Activated T-helper 17 cell treated with anti-CD3 and anti-CD28 coated beads, Interleukin-2, amount 50 U/mL, for 72 hours (primary cell): ENCODE measurements at places on chromosomes 5 and 9. TPM values are rescaled to one million over a fixed set of nuclear protein-coding genes. Genes with fewer than 3 reads are reported as not detected.

The LCN9 gene
- total RNA-seq: not detected

The FGF1 gene
- total RNA-seq: not detected

The HRH2 gene
- total RNA-seq: 4.0 TPM

The DOCK2 gene
- total RNA-seq: 244 TPM

The GAPT gene
- not detected for total RNA-seq

- no peak overlapping the region for H3K4me3 ChIP-seq
- no peak overlapping the region for H3K27ac ChIP-seq
- H3K4me1 ChIP-seq: peaks cover 3% of the 10 kb centered on the region
- no peak for ATAC-seq
- H3K27me3 ChIP-seq: no peaks in the 10 kb centered on the region
- peaks cover 14% of the 10 kb centered on the region for H3K36me3 ChIP-seq
Observed at GRCh38 chr5:82265047-82265446, 13.1 kb downstream of the RPS23 start.

GRCh38 chr5:122019919-122020590 lies 58.0 kb downstream of the LOX start:
- H3K36me3 ChIP-seq: peaks cover 60% of the 10 kb centered on the region
- ATAC-seq: peak; percentile 81
- peaks cover 17% of the 10 kb centered on the region for H3K4me1 ChIP-seq
- no peaks in the 10 kb centered on the region for H3K27me3 ChIP-seq

- peaks cover 23% of the 10 kb centered on the region for H3K27me3 ChIP-seq
- ATAC-seq: no peak
- H3K4me3 ChIP-seq: no peak overlapping the region
- H3K4me1 ChIP-seq: no peaks in the 10 kb centered on the region
- no peak overlapping the region for H3K27ac ChIP-seq
Observed at GRCh38 chr9:115591584-115591984, 473.6 kb upstream of the TNC start.

GRCh38 chr5:82356808-82357671 lies 78.9 kb upstream of the RPS23 start:
- peak; percentile 82 for ATAC-seq
- peak overlapping the region; percentile 94 for H3K27ac ChIP-seq
- H3K36me3 ChIP-seq: no peaks in the 10 kb centered on the region
- no peaks in the 10 kb centered on the region for H3K27me3 ChIP-seq
- H3K4me3 ChIP-seq: peak overlapping the region; percentile 75
- H3K4me1 ChIP-seq: peaks cover 28% of the 10 kb centered on the region

DNA sequence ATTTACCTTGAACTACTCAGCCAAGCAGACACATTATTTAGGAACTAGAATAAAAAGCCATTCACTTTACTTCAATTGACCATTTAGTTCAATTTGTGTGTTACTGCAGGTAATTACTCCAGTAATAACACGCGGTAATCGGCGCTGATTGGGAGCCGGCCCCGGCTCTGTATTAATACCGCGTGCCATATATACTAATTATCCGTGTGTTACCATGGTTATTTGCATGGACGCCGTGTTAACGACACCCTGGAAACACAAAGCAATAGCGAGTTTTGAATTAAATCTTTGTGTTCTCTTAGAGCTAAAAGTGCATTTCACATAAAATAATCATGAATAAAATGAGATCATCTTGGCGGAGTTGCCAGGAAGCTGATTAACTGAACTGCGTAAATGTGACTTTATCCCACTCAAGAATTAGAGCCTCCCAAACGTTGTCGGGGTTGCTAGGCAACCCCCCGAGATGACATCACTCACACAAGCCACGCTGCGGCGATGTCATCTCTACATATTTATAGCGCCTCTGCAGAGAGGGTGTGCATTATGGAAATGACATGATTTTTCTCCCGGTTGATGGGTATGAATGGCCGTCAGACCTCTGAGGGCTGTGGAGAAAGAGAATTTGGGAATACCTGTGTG lies 41.4 kb upstream of the RNU6ATAC start:
- no peak overlapping the region for H3K27ac ChIP-seq
- H3K36me3 ChIP-seq: no peaks in the 10 kb centered on the region
- no peaks in the 10 kb centered on the region for H3K27me3 ChIP-seq
- ATAC-seq: no peak

DNA sequence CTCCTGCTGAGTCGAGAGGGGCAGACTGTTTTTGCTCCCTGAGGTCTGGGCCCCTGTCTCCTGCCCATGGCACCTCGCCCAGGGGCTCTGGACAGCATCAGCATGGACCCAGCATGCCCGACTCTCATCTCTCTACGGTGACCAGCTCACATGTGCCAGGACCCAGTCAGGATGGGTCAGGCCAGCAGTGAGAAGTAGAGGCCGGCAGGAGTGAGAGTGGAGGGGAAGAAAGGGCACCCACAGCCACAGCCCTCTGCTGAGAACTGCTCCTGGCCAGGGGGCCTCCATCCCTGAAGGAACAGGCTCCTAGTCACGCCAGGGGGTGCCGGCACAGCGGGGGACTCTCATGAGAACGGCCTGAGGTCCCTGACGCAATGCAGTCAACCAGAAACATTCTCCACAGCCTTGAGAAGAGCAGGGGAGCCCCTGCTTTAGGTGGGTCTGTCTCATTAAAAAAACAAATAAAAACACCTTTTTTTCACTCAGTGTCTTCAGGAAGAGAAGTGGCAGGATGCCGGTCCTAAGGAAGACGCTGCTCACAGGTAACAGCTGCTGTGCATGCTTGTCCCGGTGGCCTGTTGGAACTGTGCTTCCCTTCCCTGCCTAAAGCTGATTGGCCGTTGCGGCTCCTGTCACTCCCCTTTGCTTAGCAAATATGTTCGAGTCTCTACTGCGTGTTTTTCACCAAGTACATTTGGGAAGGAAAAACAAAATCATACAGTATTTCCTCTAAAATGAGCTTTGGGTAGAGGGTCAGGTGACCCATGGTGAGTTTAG lies 85.7 kb upstream of the FBXW11 start:
- H3K36me3 ChIP-seq: peaks cover 82% of the 10 kb centered on the region
- no peak for ATAC-seq
- H3K4me3 ChIP-seq: no peak overlapping the region
- H3K27ac ChIP-seq: no peak overlapping the region

DNA sequence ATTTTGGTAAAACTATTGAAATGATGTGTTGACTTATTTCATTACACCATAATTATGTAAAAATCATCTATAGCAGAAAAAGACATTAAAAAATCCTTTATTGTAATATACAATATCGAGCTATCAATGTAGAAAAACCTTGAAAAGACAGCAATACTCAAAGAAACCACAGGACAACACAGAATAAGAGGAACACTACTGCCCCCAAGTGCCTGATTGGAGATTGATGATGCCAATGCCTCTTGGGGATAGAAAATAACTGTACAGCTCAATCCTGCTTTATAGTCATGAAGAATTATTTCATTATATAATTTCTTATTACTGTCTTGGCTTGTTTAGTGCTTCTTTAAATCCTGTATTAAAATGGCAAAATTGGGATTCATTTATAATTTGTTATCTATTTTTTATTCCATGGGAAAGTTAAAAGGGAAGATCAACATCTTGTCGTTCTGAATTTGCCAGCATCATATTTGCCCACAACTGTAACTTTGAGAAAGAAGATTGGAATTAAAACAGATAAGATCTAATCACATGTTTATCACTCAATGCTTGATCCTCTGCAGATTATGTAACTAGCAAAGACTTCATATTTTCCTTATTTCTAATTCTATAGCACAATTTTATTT lies 337.5 kb downstream of the CDH9 start:
- no peak overlapping the region for H3K27ac ChIP-seq
- H3K4me3 ChIP-seq: no peak overlapping the region
- no peaks in the 10 kb centered on the region for H3K36me3 ChIP-seq
- no peak for ATAC-seq
- H3K27me3 ChIP-seq: no peaks in the 10 kb centered on the region
- no peaks in the 10 kb centered on the region for H3K4me1 ChIP-seq

GRCh38 chr9:1712861-1713450 lies 302.2 kb upstream of the SMARCA2 start:
- no peak overlapping the region for H3K4me3 ChIP-seq
- no peaks in the 10 kb centered on the region for H3K36me3 ChIP-seq
- peaks cover 25% of the 10 kb centered on the region for H3K27me3 ChIP-seq

DNA sequence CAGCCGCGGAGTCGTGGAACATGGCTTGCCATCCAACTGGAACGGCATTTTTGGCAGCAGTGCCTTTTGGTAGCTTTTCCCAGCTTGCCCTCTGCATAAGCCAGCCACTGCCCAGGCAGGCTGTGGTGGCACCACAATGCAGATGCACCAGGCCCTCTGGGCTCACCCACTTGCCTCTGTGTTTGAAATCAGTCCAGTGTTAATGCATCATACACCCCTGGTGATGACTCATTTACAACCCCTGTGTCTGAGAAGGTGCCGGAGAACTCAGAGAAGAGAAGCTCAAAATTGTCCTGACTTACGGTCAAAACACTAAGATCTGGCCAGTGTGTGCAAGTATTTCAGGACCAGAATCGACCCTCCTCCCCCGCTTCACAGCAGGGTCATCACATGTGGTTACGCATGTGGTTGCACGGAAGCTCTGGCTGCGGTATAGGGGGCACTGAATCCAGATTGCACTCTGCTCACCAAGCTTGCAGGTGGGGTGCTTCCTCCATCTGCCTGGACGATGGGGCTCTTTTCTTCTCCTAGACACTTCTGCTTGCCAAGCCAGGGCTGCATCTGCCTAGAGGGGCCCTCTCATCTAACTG lies 66.5 kb upstream of the SMIM15 start:
- no peak overlapping the region for H3K27ac ChIP-seq
- H3K4me1 ChIP-seq: no peaks in the 10 kb centered on the region
- H3K4me3 ChIP-seq: no peak overlapping the region
- H3K27me3 ChIP-seq: no peaks in the 10 kb centered on the region
- no peaks in the 10 kb centered on the region for H3K36me3 ChIP-seq
- no peak for ATAC-seq

- no peak overlapping the region for H3K27ac ChIP-seq
- no peaks in the 10 kb centered on the region for H3K4me1 ChIP-seq
- ATAC-seq: no peak
Observed at GRCh38 chr5:123997064-123997461, 485.1 kb downstream of the CSNK1G3 start.

GRCh38 chr5:31706186-31706585 lies 67.3 kb downstream of the PDZD2 start:
- no peaks in the 10 kb centered on the region for H3K27me3 ChIP-seq
- no peaks in the 10 kb centered on the region for H3K36me3 ChIP-seq
- no peak for ATAC-seq
- no peak overlapping the region for H3K27ac ChIP-seq
- no peak overlapping the region for H3K4me3 ChIP-seq
